ENCODE measurements at places on chromosomes 6 and 20.

- no peak for DNase-seq
Measured at GRCh38 chr20:33322456-33322855, 39.4 kb downstream of the BPIFB1 start.

GRCh38 chr6:156391061-156391672 is 386.0 kb upstream of the ARID1B start:
- DNase-seq = no peak

DNA sequence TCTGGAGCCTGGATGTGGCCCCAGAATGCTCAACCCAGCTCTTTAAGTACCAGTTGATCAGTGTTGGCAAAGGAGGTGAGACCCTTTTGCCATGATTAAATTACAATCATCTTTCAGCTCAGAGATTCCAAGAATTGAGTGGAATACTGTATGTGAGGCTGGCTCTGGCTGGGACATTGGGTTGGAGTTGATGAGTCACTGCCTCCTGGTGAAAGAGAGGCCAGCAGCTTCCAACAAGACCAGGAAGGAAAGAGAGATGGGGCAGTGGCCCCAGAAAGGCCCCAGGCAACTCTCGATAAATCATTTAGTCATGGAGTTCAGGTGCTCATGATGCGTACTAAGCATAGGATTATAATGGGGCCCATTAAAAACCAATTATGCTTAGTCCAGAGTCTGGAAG is 2.1 kb downstream of the TGM6 start:
- no peak for DNase-seq

- DNase-seq = no peak
Measured at GRCh38 chr6:138953451-138953850, 34.6 kb downstream of the REPS1 start.

- no peak for DNase-seq
Measured at GRCh38 chr6:143333081-143333480, 117.4 kb downstream of the ADAT2 start.

GRCh38 chr6:21164768-21165326 is 428.7 kb upstream of the SOX4 start:
- DNase-seq = no peak

- DNase-seq = no peak
Measured at GRCh38 chr20:16476032-16476431, 97.2 kb downstream of the KIF16B start.

DNA sequence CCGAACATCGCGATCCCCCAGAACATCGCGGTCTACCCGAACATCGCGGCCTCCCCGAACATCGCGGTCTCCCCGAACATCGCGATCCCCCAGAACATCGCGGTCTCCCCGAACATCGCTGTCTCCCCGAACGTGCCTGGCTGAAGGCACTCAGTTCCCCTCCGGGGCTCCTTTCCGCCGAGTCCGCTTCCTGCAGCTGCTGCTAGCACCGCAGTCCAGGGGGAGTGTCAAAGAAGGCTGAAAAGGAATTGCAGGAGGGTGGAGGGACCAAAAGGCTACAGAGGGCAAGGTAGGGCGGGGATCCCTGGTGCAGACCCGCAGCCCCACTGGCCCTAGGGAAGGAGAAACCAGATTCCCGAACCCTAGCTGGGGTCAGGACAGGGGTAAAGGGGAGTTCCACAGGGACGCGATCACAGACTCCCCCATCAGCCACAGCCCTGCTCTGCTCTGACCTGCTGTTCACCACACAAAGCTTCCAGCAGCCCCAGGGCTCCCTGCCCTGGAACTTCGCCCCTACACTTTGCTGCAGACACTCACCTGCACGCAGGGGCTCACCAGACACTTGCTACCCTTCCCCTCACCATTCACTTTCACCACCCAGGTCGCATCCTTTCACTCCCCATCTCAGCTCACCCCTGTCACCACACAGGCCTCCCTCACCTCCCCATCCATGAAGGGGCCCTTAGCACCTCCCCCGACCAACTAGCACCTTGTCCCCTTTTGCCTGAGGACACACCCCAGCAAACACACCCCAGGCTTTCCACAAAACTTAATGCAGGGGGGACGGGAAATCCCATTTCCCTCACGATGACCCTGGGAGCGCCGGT is 1.7 kb downstream of the ULBP1 start:
- no peak for DNase-seq

DNA sequence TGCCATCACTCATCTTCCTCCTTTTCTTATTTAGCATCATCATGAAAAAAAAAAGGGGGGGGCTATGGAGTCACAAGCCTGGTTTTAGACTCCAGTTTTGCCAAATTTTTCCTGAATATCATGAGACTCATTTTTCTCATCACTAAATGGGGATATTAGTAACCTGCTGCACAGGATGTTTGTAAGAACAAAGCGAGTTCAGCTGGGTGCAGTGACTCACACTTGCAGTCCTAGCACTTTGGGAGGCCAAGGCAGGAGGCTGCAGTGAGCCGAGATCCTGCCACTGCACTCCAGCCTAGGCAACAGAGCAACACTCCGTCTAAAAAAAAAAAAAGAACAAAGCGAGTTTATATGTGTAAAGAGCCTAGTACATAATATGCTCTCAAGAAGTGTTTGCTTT is 82.8 kb downstream of the TFAP2A start:
- no peak for DNase-seq

DNA sequence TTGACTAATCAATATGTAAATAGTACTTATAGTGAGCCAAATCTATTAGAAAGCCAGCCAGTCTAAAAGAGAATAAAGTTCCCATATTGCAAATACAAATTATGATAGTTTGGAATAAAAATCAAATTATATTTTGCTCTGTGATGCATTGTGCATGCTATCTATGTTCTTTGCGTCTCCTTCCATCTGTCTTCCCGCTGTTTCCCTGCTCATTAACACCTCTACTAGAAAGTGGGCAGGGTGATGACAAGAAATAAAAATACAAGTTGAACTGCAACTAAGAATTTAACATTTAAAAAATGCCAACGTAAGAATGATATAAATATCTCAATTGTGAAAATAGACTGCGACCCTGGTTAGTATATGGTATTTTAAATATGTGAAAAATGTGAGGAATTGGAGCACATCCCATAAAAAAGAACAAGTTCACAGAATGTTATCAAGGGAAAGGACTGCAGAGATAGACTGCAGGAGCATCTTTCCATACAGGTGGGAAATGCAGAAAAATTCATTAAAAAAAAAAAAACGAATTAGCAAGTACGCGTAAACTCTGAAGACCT is 157.6 kb upstream of the PDE7B start:
- no peak for DNase-seq

DNA sequence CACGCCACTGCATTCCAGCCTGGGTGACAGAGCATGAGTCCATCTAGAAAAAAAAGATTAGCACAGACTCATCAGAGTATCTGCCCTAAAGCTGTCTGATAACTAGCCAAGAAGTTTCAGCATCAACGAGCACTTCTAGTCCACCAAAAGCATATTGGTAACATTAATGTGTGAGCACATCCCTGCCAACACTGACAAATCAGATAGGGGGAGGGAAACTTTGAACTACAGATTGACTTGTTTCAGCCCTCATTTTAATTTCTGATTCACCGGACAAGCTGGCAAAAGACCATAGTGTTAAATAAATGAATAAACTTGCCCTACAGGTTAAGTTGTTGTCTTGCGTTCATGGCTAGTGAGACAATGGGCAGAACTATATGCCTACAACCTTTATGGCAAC is 7.7 kb upstream of the SEC63 start:
- no peak for DNase-seq

Data from NCI-H187 (cell line).